Naive thymus-derived CD4-positive, alpha-beta T cell (primary cell): ENCODE measurements at places on chromosomes 4 and X. TPM values are rescaled to one million over a fixed set of nuclear protein-coding genes. Genes with fewer than 3 reads are reported as not detected.

The PSAPL1 gene
- total RNA-seq: not detected

The CLTRN gene
- total RNA-seq: not detected in 2 replicates

DNA sequence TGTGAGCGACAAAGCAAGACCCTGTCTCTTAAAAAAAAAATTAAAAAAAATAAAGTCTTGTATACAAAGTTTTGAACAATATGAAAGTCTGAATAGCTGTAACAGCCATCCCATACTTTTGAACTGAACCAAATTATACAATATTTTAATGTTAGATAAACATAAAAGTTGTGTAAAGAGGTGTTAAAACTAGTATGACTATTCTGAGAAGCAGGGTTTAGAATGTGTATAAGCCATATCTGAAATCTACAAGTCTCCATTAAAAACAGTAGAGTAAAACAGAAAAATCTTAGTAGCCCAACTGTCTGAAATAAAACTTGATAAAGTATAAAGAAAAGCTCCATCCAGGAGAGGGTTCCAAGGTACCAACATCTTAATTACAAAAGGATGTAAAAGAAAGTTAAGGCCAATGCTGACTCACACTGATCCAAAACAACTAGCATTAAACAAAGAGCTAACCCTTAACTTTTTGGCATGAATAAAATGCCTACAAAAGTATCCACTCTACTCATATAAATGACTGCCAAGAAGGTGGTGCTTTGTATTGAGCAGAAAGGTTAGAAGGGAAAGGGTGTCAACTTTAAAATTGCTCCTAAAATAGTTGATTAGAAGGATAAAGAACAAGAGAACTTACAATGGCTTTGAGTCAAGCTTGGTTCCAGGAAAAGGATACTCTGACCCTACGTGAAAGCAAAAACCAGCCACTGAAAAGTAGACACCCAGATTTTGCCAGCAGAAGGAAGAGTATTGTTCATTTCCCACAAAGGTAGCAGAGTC is 18.5 kb downstream of the CNOT6L start:
- peak overlapping the region; percentile 35 for H3K4me3 ChIP-seq
- peak overlapping the region; percentile 70 for H3K27ac ChIP-seq
- no peaks in the 10 kb centered on the region for H3K27me3 ChIP-seq

GRCh38 chr4:82217986-82218715 is 155.6 kb downstream of the HNRNPD start:
- DNase-seq: no peak
- H3K27me3 ChIP-seq: no peaks in the 10 kb centered on the region
- H3K4me3 ChIP-seq: no peak overlapping the region
- peaks cover 10% of the 10 kb centered on the region for H3K4me1 ChIP-seq
- H3K36me3 ChIP-seq: no peaks in the 10 kb centered on the region

DNA sequence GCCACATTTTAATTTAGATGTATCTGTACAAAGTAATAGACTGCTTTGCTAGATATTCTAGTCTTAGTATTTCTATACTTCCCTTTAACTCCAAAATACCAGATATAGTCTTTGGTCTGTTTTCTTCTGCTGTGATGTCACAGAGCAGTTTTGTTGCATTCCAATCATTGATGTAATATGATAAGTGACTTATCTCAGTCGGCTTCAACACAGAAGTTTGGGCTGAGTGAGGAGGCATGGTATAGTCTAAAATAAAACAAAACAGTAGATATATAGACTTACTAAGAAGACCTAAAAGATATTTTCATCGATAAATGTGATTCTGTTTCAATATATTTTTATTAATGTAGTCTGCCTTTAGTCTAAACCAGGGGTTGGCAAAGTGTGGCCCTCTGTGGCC is 169.9 kb downstream of the DCK start:
- H3K27me3 ChIP-seq: no peaks in the 10 kb centered on the region
- DNase-seq: no peak
- H3K4me3 ChIP-seq: no peak overlapping the region
- H3K4me1 ChIP-seq: no peaks in the 10 kb centered on the region
- no peak overlapping the region for H3K27ac ChIP-seq

- no peaks in the 10 kb centered on the region for H3K36me3 ChIP-seq
- H3K27ac ChIP-seq: no peak overlapping the region
- no peak for DNase-seq
- no peak overlapping the region for H3K4me3 ChIP-seq
- H3K27me3 ChIP-seq: no peaks in the 10 kb centered on the region
- H3K4me1 ChIP-seq: no peaks in the 10 kb centered on the region
Observed at GRCh38 chrX:1053072-1053471, 159.4 kb downstream of the CRLF2 start.

DNA sequence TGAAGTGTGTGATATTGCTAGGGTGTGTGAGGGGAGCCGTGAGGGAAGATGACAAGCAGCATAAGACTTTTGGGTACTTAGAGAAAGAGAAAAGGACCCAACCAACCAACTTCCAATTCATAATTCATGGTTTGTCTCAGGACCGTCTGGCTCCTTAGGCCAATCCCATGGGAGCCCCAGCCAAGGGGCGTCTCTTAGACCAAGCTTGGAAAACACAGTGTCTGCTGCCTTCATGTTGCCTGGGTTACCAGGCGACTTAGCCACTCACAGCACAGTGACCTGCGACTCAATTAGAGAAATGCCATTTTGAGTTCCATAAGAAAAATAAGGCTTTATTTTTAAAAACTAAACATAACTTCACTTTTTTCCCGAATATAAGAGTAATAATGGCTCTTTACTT is 32.7 kb downstream of the BST1 start:
- DNase-seq: no peak
- no peaks in the 10 kb centered on the region for H3K36me3 ChIP-seq
- H3K4me1 ChIP-seq: peaks cover 7% of the 10 kb centered on the region
- no peak overlapping the region for H3K27ac ChIP-seq
- no peak overlapping the region for H3K4me3 ChIP-seq
- no peaks in the 10 kb centered on the region for H3K27me3 ChIP-seq

DNA sequence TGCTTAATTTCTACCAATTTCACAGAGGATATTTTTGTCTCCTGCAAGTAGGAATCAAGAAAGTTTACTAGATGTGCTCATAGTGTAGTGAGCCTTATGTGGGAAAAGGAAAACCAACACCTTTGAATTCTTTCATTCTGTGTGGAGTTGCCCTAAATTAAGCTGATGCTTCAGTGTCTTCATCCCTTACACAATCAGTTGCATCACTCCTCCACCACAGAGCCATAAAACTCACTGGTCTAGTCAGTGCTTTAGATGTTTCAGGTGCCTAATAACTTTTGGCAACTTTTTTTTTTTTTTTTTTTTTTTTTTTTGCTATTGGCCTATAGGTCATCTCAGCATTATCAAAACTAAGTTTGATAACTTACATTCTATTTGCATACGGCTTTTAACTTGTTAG is 41.5 kb downstream of the HHIP start:
- DNase-seq: no peak
- no peak overlapping the region for H3K4me3 ChIP-seq
- no peak overlapping the region for H3K27ac ChIP-seq
- no peaks in the 10 kb centered on the region for H3K27me3 ChIP-seq
- no peaks in the 10 kb centered on the region for H3K36me3 ChIP-seq

- H3K27ac ChIP-seq: no peak overlapping the region
- no peak for DNase-seq
- H3K36me3 ChIP-seq: no peaks in the 10 kb centered on the region
- no peaks in the 10 kb centered on the region for H3K27me3 ChIP-seq
- H3K4me1 ChIP-seq: no peaks in the 10 kb centered on the region
Observed at GRCh38 chrX:69143530-69143929, 21.7 kb downstream of the PJA1 start.

DNA sequence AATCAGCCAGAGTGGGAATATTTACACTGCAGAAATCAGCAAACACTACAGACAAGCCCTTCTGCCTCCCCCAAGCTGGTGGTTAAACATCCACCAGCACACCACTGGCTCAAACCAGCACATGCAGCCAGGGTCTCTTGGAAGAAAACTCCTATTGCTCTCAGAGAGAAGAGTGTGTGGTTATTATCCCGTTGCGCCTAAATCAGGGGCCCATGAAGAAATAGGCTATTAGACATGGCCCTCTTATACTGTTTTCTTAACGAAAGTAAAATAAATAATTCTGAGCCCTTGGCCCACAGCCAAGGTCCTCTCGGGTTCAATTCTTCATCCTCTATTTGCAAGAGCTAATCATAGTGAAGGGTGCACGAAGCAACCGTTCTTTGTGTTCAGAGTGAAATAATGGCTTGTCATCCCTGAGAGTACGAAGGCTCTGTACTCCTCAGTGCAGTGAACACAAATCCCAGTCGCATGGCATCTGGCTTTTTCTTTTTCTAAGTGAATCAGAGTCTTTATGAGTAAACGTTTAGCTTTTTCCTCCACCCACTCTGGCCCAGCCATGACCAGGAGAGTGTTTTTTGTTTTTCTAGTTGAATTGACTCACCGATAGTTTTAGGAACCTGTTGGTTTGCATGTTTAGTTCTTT is 33.4 kb upstream of the RBM47 start:
- no peaks in the 10 kb centered on the region for H3K4me1 ChIP-seq
- DNase-seq: no peak
- H3K36me3 ChIP-seq: no peaks in the 10 kb centered on the region
- no peaks in the 10 kb centered on the region for H3K27me3 ChIP-seq

DNA sequence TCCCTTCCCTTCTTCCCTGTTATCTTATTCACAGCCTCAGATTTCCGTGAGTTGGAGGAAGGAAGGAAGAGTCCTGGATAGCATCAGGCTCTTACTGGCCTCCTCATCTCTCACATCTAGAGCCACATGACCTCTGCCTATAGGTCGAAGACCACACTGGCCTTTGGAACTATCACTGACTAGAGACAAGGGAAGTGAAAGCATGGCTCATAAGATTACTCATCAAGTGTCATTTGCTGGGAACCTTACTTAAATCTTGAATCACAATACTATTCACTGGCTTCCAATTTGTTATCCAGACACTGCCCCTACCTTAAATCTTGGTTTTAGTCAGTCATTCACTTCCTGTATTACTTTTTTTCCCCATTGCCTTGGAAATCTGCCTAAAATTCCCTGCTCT is 61.6 kb upstream of the MTMR8 start:
- DNase-seq: no peak
- H3K4me3 ChIP-seq: no peak overlapping the region
- no peaks in the 10 kb centered on the region for H3K4me1 ChIP-seq
- H3K27me3 ChIP-seq: no peaks in the 10 kb centered on the region
- H3K36me3 ChIP-seq: no peaks in the 10 kb centered on the region

DNA sequence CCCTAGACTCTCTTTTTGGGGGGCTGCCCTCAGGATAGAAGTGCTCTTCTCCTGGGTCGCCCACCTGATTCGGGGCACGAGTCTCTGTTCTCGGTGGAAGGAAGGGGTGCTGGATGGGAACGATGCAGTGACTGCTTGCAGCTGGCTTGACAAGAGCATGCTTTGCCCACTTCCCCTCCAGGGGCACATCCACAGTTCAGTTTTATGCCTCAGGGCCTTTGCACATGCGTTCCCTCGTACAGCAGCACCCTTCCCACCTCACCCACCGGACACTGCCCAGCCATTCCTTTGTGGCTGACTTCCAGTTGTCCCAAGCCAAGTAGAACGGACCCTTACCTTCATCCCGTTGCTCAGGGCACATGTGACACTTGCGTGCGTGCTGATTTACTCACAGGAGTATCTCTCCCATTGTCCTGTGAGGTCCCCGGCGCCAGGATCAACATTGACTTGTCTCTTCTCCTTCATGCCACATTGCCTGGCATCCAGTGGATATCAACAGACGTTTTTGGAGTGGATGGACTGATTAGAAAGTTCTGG is 60.0 kb downstream of the C4orf50 start:
- no peak overlapping the region for H3K27ac ChIP-seq
- no peaks in the 10 kb centered on the region for H3K36me3 ChIP-seq
- DNase-seq: no peak
- H3K27me3 ChIP-seq: no peaks in the 10 kb centered on the region
- no peaks in the 10 kb centered on the region for H3K4me1 ChIP-seq

DNA sequence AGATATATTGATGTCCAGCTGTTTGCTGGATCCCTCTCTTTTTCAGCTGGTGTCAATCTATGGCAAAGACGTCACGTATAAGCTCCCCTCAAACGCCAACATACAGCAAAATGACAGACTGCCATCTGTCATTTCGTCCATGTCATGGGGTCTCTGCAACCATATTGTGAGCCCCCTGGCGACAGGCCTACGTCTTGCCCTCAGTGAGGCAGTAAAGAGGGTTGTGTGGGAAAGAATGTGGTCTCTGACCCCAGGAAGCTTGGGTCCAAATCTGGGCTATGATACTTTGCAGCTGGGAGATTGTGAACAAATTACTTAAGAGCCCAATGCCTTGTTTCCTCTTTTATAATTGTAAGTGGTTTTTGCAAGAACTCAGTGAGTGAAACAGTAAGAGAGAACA is 7.4 kb downstream of the SUPT20HL2 start:
- H3K27me3 ChIP-seq: no peaks in the 10 kb centered on the region
- no peaks in the 10 kb centered on the region for H3K36me3 ChIP-seq
- DNase-seq: no peak
- no peak overlapping the region for H3K4me3 ChIP-seq

- no peak overlapping the region for H3K4me3 ChIP-seq
- DNase-seq: no peak
- H3K27me3 ChIP-seq: no peaks in the 10 kb centered on the region
- H3K36me3 ChIP-seq: no peaks in the 10 kb centered on the region
- no peaks in the 10 kb centered on the region for H3K4me1 ChIP-seq
Observed at GRCh38 chr4:184347251-184348239, 126.8 kb downstream of the IRF2 start.

DNA sequence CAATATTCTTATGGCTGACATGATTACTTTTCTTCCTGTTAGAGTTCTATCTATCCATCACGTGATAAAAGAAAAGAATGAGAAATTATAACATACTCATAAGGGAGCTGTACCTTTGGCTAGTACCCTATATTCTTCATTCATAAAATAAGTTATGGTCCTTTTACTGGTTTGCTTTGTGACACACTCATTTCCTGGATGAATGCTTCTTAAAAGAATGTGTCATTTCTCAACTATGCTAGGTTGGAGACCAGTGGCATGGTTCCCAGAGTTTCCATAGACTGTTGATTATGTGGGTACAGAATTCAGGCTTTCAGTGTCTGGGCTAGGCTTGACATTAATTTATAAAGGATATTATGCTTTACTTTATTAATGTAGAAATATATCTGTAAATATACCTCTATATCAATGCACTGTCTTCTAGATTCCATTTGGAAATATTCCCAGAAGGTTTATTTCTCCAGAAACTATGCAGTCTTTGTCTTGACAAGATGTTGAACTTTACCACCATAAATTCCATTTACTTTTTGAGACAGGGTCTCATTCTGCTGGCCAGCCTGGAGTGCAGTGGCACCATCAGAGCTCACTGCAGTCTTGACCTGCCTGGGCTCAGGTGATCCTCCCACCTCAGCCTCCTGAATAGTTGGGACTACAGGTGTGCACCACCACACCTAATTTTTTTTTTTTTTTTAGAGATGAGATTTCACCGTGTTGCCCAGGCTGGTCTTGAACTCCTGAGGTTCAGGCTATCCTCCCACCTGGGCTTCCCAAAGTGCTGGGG is 23.8 kb downstream of the NUDT6 start:
- no peaks in the 10 kb centered on the region for H3K27me3 ChIP-seq
- H3K4me3 ChIP-seq: no peak overlapping the region
- H3K36me3 ChIP-seq: no peaks in the 10 kb centered on the region
- DNase-seq: no peak

GRCh38 chr4:171353535-171353934 is 459.7 kb upstream of the GALNTL6 start:
- no peak overlapping the region for H3K27ac ChIP-seq
- H3K27me3 ChIP-seq: no peaks in the 10 kb centered on the region
- no peak overlapping the region for H3K4me3 ChIP-seq
- no peak for DNase-seq
- H3K4me1 ChIP-seq: no peaks in the 10 kb centered on the region
